Activated CD4-positive, alpha-beta T cell treated with anti-CD3 and anti-CD28 coated beads for 24 hours (primary cell): ENCODE measurements at places on chromosomes 4 and X.

- DNase-seq, result no peak
These were observed 4.7 kb upstream of the GATA1 start for GRCh38 chrX:48781705-48782104.

DNA sequence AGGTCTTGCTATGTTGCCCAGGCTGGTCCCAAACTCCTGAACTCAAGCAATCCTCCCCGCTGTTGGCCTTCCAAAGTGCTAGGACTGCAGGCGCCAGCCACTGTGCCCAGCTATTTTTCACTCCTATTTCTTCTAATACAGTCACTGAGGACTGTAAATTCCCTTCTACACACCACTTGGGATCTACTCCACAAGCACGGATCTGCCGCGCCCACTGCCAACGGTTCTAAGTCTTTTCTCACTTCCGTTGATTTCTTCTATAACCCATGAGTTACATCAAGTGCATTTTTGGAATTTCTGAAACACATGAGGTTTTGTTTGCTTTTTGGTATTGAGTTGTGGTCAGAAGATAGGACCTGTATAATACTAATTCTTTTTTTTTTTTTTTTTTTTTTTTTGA lies 48.6 kb downstream of the FAM53A start:
- no peak for DNase-seq

DNA sequence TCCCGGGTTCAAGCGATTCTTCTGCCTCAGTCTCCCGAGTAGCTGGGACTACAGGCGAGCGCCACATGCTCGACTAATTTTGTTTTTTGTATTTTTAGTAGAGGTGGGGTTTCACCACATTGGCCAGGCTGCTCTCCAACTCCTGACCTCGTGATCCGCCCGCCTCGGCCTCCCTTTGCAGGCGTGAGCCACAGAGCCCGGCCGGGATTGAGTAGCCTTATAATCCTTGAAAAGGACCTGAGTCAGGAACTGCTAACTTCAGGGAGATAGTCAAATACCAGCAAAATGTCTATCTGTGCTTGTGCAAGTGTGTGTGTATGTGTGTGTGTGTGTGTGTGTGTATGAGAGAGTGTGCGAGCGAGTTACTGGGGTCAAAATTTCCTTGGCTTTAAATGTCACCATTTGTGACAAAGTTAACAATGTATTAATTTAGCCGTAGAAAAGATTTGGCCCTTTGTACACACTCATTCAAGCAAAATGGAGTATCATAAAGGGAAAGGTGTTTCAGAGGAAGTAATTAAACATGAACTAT lies 1.8 kb upstream of the KDM6A start:
- no peak for DNase-seq

DNA sequence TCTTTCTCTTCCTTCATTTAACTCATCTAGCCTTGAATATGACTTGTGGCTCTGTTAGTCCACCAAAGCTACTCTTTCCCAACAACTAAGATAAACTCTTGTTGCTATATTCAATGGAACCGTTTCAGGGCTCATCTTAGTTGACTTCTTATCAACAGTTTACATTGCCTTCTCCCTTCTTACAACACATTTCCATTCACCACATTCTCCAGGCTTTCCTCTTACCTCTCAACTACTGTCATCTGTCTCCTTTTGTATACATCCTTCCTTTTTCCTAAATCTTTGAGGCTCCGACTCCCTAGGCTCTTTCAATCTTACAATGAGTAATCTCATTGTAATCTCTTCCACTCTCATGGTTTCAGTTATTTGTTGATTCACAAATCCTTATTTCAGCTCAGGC lies 58.5 kb downstream of the NCAPG start:
- no peak for DNase-seq

DNA sequence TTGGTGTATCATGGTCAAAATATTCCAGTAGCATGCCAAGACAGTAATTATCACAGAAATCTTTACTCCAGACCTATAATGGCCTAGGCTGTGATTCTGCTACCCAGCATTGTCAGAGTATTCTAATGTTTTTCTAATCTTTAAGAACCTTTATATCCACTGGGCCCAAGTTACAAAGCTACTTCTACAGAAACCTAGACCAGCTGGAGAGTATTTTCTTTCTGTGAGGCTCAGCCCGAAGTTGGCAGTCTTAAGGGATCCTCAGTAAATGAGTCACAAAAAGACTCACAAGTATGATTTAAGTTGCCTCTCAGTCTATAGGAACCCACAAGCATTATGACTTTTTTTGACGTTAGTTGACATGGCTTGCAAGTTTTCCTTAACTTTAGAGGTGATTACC lies 638.5 kb upstream of the FAM241A start:
- DNase-seq, result no peak

GRCh38 chr4:13891544-13891939 lies 264.0 kb upstream of the BOD1L1 start:
- no peak for DNase-seq

DNA sequence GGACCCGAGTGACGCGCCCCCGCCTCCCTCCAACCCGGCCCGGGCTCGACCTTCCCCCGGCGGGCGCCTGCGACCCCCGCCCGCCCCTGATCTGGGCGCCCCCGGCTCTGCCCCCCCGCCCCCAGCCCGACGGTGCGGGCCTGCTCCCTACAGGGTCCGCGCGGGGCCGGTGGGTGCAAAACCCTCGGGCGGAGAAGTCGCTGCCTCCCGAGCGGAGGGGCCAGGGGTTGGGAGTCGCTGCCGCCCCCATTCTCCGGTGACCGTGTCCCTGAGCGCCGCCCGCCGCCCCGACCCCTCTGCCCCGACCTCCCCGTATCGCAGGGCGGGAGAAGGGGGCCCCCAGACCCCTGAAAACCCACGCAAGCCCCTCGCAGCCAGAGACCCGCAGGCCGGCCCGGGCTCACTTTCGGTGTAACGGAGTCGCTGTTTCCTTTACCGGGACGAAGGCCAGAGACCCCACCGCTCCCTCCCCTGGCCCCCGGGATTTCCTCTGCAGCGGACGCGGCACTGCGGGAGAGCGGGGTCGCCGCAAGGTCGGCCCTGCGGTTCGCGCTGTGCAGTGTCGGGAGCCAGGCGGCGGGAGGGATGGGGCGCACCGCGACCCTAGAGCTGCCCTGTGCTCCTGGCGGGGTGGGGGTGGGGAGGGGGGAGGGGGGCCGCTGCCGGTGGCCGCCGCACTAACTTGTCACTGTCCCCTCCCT lies 729 bp upstream of the CPLX1 start:
- no peak for DNase-seq

GRCh38 chr4:53511014-53511413 lies 80.3 kb downstream of the LNX1 start:
- no peak for DNase-seq

DNA sequence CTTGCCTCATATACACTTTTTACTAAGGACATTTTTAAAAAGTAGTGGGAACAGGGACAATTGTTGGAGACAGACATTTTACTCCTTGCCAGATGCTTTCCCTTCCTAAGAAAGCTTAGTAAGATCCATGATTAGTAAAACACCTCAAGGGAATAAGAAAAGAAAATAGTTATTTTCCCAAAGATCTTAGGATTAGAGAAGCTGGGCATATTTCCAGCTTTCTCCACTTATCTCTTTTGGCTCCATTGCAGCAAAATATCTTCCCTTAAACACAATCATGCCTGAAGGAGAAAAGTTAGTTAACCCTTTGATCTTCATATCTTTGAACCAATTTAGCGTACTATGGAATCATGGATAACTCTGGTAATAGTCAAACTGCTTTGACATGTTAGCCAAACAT lies 257.9 kb downstream of the PCDH18 start:
- DNase-seq, result no peak

GRCh38 chrX:2554891-2555290 lies 54.1 kb upstream of the DHRSX start:
- DNase-seq, result no peak
